A172 (cell line): ENCODE measurements at places on chromosomes 4 and X.

DNA sequence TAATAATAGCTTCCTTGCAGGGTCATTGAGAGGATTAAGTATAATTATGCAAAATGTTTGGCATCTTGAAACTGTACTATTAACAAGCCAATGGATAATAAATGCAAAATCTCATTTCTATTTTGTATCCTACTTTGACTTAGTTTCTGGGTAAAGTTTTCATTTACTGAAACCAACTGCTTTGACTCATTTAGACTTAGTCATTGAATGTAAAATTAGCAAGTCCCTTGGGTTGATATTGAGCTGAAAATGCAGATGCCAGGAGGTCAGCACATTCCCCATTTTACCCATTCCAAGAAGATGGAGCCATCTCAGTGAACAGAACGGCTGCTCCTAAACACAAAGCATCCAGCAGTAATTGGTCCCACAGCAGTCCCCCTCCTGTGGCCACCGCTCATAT lies 74.7 kb upstream of the GATB start:
- DNase-seq = no peak

DNA sequence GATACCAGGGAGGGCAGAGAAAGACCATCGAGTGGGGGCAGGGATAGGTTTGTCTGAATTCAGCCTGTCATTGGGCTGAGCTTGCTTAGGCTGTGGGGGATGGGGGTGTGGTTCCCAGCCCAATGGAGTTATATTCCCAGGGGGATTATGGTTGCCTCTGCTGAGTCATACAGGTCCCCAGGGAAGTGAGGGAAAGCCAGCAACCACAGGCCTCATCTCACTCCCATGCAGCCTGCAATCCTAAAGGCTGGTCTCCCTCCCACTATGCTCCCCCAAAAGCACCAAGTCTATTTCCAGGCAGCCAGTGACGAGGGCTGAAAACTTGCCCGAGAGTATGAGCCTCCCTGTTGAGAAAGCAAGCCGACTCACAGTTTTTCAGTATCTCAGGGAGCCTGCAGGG lies 39.3 kb downstream of the AFM start:
- peak; percentile 52 for DNase-seq

GRCh38 chrX:1537031-1537715 lies at the start of gene P2RY8:
Gene P2RY8, minus strand, starts transcription at chrX:1537185. Its CDS starts 70,627 bp downstream, at chrX:1466558.
- DNase-seq = peak; percentile 64

- no peak for DNase-seq
Measured at GRCh38 chrX:24277405-24277804, 36.5 kb downstream of the SUPT20HL2 start.

DNA sequence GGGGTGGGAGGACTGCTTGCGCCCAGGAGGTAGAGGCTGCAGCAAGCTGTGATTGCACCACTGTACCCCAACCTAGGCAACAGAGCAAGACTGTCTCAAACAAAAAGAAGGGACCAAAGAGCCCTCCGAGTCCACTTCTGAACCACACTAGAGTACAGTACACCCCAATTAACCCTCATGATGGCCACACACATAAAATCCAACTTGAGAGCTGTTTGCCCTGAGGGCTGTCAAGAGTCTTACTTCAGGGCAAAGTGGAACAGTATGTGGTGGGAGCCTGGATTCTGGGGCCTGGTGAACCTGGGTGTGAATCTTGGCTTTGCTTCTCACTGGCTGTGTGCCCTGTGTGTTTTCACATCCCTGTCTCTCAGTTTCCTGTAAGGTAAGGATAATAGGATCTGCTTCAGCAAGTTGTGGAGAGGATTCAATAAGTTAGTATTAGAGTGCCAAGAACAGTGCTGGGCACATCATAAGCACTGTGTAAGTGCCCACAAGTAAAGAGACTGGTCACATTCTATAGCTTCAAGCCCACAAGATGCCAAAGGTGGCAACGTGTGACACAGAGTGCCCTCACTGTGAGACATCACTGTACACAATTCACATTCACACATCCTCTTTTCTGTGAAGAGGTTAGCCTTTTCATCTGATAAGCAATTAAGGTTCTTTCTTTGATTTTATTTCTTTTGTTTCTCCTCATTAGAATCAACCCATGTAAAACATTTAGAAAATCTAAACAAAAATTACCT lies 52.1 kb downstream of the LEF1 start:
- no peak for DNase-seq

DNA sequence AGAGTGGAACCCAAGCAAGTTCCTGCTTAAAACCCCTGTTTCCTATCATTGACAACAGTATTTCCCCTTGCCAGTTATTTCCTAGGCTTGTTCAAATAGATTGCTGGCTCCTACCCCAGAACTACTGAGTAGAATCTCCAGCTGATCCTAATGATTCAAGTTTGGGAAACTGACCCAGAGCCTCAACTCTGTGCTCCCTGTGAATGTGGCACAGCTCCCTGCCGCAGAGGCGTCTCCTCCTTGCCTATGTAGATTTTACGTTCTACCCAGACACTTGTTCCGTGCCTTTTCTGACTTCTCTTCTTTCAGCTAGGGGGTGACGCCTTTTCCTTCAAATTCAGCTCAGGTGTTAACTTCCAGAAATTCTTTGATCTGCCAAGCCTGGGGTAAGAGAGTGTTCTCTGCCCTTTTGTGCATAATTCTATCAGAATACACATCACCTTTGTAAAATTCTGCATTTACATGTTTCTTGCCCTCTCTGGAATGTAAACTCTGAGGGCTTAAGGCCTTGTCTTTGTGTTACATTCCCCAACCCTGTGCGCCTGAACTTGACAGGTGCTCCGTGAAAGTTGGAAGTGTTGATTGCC lies 4.4 kb downstream of the LSM6 start:
- DNase-seq = no peak

DNA sequence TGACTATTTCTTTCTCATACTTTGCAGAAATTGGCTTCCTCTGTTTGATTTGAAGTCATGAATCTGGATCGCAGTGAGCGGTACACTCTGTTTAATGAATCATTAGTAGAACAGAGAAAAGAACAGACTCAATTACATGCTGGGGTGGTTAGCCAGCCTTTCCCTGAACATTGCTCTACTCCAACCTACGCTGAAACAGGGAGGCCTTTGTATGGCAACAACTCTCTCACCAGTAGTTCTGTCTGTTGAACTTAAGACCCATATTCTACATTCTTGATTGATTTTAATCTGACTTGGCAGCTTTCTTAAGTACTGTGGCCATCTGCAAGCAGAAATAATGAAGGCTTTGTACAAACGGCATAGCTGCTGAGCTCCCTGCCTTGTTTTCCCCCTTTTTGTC lies 19.0 kb upstream of the AP1S2 start:
- no peak for DNase-seq

DNA sequence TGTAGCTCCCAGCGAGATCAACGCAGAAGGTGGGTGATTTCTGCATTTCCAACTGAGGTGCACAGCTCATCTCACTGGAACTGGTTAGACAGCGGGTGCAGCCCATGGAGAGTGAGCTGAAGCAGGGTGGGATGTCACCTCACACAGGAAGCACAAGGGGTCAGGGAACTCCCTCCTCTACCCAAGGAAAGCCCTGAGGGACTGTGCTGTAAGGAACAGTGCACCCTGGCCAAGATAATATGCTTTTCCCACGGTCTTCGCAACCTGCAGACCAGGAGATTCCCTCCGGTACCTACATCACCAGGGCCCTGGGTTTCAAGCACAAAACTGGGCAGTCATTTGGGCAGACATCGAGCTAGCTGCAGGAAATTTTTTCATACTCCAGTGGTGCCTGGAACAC lies 216.4 kb upstream of the TET2 start:
- peak; percentile 3 for DNase-seq

DNA sequence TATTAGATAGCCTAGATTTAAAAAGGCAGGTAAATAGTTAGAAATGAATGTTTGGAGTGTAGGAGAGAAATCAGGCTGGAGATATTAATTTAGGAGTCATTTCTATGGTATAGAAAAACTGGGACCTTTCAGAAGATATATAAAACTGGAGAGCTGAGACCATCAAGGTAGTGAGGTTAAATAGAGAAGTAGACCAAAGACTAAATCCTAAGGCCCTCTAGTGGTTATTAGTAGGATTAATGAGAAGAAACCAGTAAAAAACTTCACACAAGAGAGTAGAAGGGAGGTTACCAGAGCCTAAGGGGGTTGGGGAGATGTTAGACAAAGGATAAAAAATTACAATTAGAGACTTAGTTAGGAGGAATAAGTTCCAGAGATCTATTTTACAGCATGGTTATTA lies 351.0 kb upstream of the SPANXN1 start:
- peak; percentile 20 for DNase-seq

DNA sequence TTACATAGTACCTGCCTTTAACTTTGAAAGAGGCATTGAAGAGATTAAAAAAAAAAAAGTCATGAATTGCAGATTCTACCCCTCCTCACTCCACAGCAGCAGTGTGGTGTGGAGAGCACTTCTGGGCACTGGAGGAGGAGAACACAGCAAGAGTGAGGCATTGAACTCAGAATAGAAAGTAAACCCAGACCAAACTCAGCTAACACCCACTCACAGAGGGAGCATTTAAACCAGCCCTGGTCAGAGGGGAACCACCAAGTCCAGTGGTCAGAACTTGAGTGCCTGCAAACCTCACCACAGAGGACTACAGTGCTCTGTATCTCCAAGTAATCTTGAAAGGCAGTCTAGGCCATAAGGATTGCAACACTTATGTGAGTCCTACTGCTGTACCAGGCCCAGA lies 15.6 kb upstream of the UGT2A1 start:
- no peak for DNase-seq

DNA sequence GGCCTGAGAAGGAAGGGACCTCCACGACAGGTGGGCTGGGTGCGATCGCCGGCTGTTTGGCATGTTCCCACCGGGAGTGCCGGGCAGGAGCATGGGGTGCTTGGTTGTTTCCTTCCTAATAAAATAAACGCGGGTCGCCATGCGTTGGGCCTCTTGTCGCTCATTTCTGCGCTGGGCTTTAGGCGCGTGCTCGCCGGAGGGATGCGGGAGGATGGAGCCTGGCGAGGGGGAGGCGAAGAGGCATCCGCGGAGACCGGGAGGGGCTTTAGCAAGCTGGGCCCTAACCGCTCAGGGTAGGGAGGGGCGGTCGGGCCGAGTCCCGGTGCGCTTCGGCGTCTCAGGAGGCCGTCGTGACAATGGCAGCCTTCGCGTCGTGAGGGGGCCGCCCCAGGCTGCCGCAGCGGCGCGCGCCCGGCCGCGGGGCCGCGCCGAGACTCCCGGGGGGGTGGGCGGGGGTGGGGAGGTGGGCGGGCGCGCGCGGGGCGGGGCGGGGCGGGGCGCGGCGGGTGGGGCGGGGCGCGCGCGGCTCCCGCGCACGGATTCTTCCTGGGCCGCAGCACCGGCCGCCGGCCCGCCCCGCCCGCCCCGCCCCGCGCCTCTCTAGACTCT lies 476 bp upstream of the GDI1 start:
- DNase-seq = no peak

GRCh38 chrX:124960454-124960853 lies 359.2 kb upstream of the TEX13C start:
- DNase-seq = no peak

DNA sequence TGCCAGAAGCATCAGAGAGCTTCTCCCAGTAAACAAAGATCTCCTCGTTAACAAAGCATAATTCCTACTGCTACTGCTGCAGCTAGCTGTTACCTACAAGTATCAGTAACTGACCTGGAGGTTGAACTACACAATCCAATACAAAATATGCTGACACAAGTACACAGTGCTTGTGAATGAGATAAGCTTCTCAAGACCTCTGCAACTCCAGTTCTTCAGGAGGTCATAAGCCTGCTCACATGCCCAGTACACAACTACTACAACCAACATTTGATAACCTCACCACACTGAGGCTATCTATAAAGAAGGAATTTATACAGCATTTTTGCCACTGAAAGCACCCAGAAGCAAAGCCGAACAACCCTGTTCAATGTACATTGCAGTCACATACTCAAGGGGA lies 66.7 kb upstream of the SMARCAD1 start:
- DNase-seq = no peak

DNA sequence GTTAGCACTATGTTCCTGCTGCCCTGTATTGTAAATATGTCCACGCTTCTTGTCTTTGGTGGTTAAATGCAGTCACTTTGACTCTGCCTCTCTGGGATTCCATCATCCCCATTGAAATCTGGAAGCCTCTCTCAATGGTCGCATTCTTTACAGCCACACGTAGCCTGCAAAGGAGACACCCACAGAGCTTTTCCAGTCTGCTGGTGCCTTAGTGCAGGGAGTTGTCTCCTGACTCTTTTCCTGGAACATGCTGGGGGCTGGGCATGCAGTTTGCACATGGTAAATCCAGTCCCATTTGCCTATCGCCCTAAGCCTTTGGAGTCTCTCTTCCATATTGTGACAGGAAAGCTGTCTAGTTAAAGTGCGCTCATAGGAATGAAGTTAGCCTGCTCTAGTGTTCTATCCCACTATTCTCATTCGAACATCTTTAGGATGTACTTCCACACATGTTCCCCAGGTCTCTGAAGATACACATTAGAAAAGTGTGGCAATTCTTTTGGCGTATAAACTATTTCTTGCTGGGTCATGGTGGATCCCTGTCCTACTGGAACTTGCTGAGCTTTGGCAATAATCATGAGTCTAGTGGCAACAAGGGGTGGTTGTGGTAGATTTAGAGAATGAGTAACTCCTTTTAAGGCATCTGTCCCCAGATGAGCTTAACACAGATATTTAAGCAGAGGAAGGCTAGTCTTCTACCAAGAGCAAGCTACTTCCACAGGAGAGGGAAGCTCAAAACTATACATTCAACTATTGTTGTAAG lies 33.7 kb downstream of the COQ2 start:
- DNase-seq = no peak

- DNase-seq = no peak
Measured at GRCh38 chr4:121541696-121542095, 155.1 kb downstream of the ANXA5 start.

DNA sequence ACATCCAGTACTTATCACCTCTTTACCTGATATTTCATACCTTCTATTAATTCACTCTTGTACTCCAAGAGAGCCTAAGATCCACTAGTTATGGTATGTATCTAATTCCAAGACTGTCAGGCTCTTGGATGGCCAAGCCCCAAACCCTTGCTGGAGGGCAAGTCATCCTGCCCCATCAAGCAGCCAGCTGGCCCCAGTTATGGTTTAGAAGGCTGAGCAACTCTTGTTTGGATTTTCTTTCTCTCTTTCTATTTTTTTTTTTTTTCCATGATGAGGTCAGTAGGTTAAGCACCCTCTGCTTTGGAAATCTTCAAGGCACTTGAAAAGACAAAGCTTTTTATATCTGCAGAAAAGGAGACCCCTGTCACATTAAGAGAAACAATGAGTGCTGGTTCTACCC lies 10.9 kb upstream of the FGF16 start:
- DNase-seq = no peak

GRCh38 chrX:44451056-44451455 lies 91.6 kb downstream of the FUNDC1 start:
- DNase-seq = no peak

- peak; percentile 96 for DNase-seq
Measured at GRCh38 chrX:48801280-48802088, at the start of gene HDAC6. Gene HDAC6, plus strand, starts transcription at chrX:48802067. Its CDS starts 626 bp downstream, at chrX:48802693.

DNA sequence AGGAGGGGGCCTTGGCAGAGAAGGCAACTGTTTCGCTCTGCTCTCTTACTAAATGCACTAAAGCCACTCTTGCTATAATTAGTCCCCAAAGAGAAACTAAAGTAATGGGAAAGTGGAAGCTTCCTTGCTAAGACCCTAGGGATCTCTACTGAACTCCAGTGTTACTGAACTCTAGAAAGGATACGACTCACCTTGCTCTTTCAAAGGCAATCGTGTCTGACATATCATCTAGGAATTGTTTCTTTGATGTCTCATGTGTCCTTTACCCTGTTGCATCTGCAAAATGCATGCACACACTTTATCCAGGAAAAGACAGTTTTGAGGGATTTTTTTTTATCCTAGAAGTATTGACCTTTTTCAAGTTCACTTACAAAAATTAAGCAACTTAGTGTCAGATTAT lies 148.1 kb upstream of the FAM9B start:
- no peak for DNase-seq
